ENCODE measurements at places on chromosomes 2 and 18.

- DNase-seq: peak; percentile 90
Measured at GRCh38 chr2:227655454-227655853, 11.2 kb upstream of the SCYGR5 start.

DNA sequence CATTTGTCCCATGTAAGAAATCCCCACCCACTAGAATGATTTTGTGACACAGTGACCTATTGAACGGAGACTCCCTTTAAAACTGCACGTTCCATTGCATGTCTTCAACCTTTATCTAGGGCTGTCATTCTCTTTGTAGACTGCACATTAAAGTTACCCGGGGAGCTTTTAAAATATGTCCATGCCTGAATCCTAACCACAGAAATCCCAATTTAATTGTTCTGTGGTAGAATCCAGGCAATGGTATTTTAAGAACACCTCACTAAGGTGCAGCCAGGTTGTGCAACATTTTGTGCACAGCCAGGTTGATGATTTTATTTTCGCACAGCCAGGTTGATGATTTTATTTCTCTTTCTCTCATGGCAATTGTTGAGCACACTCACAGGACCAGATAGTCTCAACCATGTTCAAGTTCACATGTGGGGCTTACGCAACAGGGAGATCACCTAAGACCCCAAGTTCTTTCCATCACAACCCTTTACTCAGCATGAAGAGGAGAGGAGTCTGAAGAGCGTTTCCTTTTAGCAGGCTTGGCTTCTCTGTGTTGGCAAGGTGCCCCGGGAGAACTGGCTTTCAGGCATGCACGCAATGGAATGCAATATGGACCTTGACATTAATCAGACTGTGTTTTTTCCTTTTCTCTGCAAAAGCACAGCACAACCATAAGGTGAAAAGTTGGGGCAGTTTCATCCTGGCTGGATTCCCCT, 467.3 kb upstream of the ETAA1 start:
- no peak for DNase-seq

DNA sequence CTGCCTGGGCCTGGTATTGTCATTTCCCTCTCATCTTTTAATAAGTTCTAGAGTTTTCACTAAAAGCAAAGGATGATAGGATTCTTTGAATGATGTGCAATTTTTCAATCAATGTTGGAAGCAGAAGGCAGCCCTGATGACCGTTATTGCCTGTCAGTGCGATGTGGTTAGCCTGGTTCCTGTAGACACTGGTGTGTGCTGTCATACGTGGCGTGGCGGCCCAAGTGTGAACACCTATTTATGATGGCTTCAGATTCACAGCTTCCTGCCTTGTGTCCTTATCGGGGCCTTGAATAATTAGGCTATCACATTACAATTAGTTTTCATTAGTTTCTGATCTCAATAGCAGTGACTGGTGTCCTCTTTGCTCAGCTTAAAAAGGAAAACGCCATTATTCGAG, 218.5 kb downstream of the TPGS2 start:
- DNase-seq: no peak

- no peak for DNase-seq
Measured at GRCh38 chr2:78780864-78781583, 244.5 kb upstream of the REG3G start.

- no peak for DNase-seq
Measured at GRCh38 chr2:8643250-8643995, 38.4 kb upstream of the ID2 start.

Data from HS-5 (cell line).